ENCODE measurements at places on chromosomes 16 and 17.

GRCh38 chr16:56912746-56913708 lies 18.9 kb upstream of the HERPUD1 start:
- DNase-seq: no peak

DNA sequence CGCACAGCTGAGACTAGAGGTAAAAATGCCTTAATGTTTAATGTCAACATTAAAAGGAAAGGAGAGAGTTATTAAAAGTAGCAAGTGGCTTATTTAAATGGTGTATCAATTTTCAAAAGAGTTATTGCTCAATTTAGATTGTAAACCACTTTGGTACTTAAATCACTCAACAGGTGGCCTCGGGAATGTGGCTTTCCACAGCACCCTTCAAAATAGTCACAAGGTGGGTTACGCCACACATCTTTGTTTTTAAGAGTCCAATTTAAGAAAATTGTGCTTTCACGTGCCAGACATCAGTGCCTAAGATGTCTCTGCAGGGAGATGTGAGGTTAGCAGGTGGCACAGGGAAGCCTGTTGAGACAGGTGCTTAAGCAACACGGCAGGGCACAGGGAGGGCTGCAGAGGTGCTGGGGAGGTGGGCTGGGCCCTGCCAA lies 27.5 kb upstream of the ADCY7 start:
- DNase-seq: no peak

DNA sequence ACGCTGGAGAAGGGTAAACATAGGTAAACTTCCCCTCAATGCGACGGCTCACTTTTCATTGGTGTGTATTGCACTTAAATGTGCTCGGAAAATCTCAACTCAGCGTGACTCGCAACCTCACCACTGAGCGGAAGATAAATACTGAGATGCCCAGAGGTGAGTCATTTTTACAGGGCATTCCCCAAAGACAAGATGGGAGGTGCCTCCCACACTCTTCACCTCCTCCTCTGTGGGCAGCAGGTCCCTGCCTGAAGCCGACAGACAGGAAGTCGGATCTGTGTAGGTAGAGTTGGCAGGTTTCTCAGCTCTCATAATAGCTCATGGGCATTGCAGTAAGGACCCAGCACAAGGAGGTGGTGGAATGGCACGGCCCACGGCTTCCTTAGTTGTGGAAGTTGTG lies 274.6 kb upstream of the HSBP1 start:
- DNase-seq: no peak

- DNase-seq: no peak
Measured at GRCh38 chr17:34997355-34997862, 17.1 kb downstream of the LIG3 start.

DNA sequence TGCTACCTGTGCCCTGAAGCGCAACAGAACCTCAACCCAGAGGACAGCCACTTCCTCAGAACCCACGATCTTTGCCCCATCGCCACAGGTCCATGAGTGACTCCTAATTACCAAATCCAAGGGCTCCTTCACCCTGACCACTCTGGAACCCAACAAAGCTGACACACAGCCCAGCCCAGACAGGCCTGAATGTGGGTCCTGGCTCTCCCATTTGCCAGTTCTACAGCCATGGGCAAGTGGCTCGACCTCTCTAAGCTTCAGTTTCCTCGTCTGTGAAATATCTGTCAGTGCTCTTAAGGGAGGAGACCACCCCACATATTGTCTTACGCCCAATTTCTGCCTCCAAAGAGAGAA lies 18.0 kb upstream of the ENDOV start:
- DNase-seq: no peak

Data from ascending aorta (tissue), 2 donors.